ENCODE measurements at places on chromosomes 2 and 18. TPM values are rescaled to one million over a fixed set of nuclear protein-coding genes. Genes with fewer than 3 reads are reported as not detected.

- no peaks in the 10 kb centered on the region for H3K27me3 ChIP-seq
- H3K36me3 ChIP-seq = peaks cover 33% of the 10 kb centered on the region
- peak; percentile 46 for DNase-seq
- no peak overlapping the region for H3K4me3 ChIP-seq
These were observed 20.1 kb downstream of the CEP68 start for GRCh38 chr2:65076345-65076710.

DNA sequence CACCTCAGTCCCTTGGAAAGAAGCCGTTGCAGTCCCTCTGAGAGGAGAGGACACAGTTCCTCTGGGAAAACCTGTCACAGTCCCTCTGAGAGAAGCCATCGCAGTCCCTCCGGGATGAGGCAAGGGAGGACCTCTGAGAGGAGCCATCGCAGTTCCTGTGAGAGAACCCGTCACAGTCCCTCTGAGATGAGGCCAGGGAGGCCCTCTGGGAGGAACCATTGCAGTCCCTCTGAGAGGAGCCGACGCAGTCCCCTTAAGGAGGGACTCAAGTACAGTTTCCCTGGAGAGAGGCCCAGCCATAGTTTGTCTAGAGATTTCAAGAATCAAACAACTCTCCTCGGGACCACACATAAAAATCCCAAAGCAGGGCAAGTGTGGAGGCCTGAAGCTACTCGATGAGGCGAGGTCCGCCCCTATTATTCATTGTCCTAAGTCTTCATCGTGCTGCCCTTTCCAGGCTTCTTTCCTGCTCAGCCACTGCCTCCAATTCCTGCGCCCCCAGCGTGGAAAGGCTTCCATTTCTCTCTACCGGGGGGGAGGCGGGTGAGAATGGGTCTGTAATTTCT lies 630 bp upstream of the ZNF512 start:
- peaks cover 35% of the 10 kb centered on the region for H3K4me1 ChIP-seq
- DNase-seq = no peak
- peaks cover 13% of the 10 kb centered on the region for H3K36me3 ChIP-seq

- H3K36me3 ChIP-seq = no peaks in the 10 kb centered on the region
- peaks cover 56% of the 10 kb centered on the region for H3K4me1 ChIP-seq
- peak overlapping the region; percentile 78 for H3K27ac ChIP-seq
- DNase-seq = no peak
- no peaks in the 10 kb centered on the region for H3K27me3 ChIP-seq
These were observed 91.5 kb downstream of the CCBE1 start for GRCh38 chr18:59605633-59606192.

The GPD2 gene
- total RNA-seq = 21.8 TPM

- H3K27me3 ChIP-seq = no peaks in the 10 kb centered on the region
- peak overlapping the region; percentile 36 for H3K27ac ChIP-seq
- peaks cover 20% of the 10 kb centered on the region for H3K4me1 ChIP-seq
These were observed 109.6 kb upstream of the ST6GAL2 start for GRCh38 chr2:106995556-106995955.

The ZAP70 gene
- 0.44 TPM for total RNA-seq

The TNFAIP6 gene
- total RNA-seq = not detected

GRCh38 chr2:150601280-150602038 lies 114.0 kb upstream of the RND3 start:
- H3K4me3 ChIP-seq = peak overlapping the region; percentile 46
- no peak for DNase-seq
- peaks cover 44% of the 10 kb centered on the region for H3K4me1 ChIP-seq

DNA sequence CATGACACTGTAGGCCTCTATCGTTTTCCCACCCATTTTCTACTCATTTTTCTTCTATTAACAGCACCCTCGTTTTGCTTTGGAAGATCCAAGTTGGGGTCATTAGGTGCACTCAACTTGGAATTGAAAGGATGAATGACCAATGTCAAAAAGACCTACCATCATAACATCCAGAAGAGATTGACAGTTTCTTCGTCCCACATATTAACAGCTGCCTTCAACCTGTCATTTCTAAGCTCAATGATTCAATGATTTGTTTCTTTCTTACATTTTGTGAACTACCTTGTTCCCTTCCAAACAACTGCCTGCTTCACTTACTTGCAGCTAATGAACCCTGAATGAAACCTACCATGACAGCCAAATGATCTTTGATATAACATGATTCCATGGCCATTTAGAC lies 224.0 kb upstream of the KCNH7 start:
- no peak overlapping the region for H3K27ac ChIP-seq
- DNase-seq = no peak
- peaks cover 8% of the 10 kb centered on the region for H3K27me3 ChIP-seq
- H3K4me1 ChIP-seq = no peaks in the 10 kb centered on the region
- H3K36me3 ChIP-seq = no peaks in the 10 kb centered on the region

The MC5R gene
- not detected for total RNA-seq

DNA sequence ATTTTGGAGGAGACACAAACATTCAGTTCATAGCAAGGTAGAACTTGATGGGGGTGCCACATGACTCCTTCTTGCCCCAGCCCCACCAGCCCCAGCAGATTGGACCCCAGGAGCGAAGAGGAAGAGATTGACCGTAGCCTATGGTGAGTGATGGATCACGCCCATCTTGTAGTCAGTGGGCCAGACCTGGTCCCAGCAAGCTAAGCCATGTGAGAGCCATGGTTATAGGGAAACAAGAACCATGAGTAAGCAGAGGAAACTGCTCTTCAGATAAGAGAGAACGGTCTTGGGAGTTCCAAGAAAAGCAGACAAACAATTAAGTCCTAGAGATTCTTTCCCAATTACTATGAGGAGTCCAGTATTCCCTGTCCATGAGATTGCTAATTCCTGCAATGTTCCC lies 4.6 kb upstream of the TCF4 start:
- H3K4me1 ChIP-seq = peaks cover 7% of the 10 kb centered on the region
- H3K36me3 ChIP-seq = no peaks in the 10 kb centered on the region
- no peak overlapping the region for H3K27ac ChIP-seq

The AMER3 gene
- not detected for total RNA-seq

The KIF3C gene
- 29.7 TPM for total RNA-seq

- no peak for DNase-seq
- H3K4me1 ChIP-seq = peaks cover 55% of the 10 kb centered on the region
- no peaks in the 10 kb centered on the region for H3K27me3 ChIP-seq
- no peak overlapping the region for H3K4me3 ChIP-seq
These were observed 115.3 kb upstream of the ITGB6 start for GRCh38 chr2:160315337-160315736.

The CNTNAP5 gene
- not detected for total RNA-seq

GRCh38 chr18:54787121-54787520 lies 41.2 kb upstream of the RAB27B start:
- no peaks in the 10 kb centered on the region for H3K36me3 ChIP-seq
- H3K27ac ChIP-seq = no peak overlapping the region
- H3K4me3 ChIP-seq = no peak overlapping the region
- H3K27me3 ChIP-seq = peaks cover 2% of the 10 kb centered on the region
- no peak for DNase-seq
- peaks cover 4% of the 10 kb centered on the region for H3K4me1 ChIP-seq

GRCh38 chr2:42849311-42849710 lies 56.9 kb upstream of the HAAO start:
- H3K36me3 ChIP-seq = no peaks in the 10 kb centered on the region
- H3K4me1 ChIP-seq = peaks cover 19% of the 10 kb centered on the region
- DNase-seq = no peak
- H3K4me3 ChIP-seq = no peak overlapping the region

GRCh38 chr2:83951378-83951947 lies 507.6 kb downstream of the SUCLG1 start:
- H3K27me3 ChIP-seq = no peaks in the 10 kb centered on the region
- H3K36me3 ChIP-seq = no peaks in the 10 kb centered on the region
- H3K4me1 ChIP-seq = no peaks in the 10 kb centered on the region
